ENCODE measurements at places on chromosomes 6 and 20. TPM values are rescaled to one million over a fixed set of nuclear protein-coding genes. Genes with fewer than 3 reads are reported as not detected.

DNA sequence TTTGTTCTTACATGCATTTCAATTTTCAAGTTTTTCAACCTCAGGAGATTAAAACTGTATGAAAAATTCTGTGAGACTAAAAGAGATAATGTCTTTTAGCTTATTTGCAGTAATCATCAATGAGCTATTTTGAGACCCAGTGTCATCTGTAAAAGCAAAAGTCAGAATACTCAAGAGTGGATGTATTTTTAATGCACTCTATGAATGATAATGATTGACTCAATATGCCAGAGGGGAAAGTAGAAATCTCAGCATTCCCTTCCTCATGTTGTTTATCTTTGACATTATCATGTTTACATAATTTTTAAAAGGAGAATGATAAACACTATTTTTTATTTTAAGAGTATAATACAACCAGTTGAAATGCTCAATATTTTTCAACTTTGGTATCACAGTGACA, 162.1 kb downstream of the MMUT start:
- DNase-seq = no peak

- DNase-seq = no peak
Observed at GRCh38 chr6:22828179-22829062, 259.1 kb downstream of the HDGFL1 start.

Gene ZNF184
- 1.8 TPM for polyA plus RNA-seq

Gene THEMIS
- polyA plus RNA-seq = 0.08 TPM

Gene EDN1
- 4.4 TPM for polyA plus RNA-seq

DNA sequence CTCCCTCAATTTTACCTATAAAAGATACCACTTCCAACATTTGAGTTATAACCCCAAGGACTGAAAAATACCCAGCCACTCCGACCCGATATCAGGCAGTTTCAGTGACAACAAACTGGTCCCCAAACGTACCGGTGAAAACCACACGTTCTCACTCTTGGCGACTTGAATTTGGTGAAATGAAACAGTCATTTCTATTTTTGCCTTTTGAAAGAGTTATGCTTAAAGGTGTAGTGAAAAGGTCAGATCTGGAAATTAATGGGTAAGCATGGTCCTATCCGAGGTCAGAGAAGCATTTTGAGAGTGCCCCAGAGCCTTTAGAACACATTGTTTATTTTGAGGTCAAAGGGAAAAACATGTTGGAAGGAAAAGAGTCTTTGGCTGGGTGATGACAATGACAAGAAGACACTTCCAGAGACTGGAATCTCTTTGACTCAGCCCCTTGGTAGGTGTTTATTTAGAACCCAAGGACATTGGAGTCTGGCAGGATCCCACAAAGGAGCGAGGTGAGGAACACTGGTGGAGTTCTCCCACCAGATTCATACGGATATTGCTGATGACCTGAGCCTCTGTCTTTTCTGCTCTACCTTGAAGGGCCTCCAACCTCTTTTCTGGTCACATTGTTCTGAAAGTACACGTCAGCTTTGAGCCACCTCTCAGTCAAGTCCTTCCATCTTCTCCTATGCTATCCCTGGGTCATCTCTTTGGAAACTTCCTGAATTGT, 235.0 kb downstream of the GMPR start:
- DNase-seq = no peak

- no peak for DNase-seq
Observed at GRCh38 chr6:114033606-114034005, 62.7 kb upstream of the HDAC2 start.

DNA sequence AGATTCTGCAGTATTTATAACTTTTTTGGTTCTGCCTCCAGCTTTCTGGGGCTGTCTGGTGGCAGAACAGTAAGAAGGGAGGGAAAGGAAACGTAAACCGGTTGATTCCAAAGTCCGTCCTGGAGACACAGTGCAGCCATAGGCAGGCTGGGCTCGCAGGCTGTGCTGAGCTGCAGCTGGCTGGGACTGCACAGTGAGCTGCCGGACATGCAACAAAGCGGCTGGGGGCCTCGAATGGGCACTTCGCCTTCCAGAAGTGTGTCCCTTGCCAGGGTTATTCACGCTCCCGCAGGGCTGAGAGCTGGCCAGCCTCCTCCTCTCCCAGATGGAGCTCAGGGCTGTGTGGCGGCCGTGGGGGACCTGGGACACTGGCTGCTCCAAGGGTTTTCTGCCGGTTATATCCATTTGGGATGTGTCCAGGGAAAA, 78.1 kb upstream of the CD93 start:
- peak; percentile 69 for DNase-seq

Gene CDH4
- 0.06 TPM for polyA plus RNA-seq

- no peak for DNase-seq
Observed at GRCh38 chr20:3094848-3095629, 10.5 kb upstream of the AVP start.

DNA sequence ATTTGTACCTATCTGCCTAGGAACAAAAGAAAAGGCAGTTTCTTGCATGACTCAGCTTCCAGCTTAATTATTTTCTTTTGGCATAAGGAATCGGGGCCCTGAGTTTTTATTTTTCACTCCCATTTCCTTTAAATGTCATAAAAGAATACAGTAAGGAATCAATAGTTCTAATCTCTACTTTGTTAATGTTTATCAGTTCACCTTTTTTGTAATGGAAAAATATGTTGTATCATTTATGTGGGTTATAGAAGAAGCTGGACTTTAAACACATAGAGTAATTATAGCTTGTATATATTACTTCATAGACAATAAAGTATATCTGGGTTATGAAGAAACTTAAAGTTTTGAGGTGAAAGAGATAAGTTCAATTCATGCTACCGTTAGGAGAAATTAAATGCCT, 1214.8 kb upstream of the GJE1 start:
- DNase-seq = no peak

GRCh38 chr20:20608041-20608440, 104.4 kb downstream of the RALGAPA2 start:
- DNase-seq = no peak

DNA sequence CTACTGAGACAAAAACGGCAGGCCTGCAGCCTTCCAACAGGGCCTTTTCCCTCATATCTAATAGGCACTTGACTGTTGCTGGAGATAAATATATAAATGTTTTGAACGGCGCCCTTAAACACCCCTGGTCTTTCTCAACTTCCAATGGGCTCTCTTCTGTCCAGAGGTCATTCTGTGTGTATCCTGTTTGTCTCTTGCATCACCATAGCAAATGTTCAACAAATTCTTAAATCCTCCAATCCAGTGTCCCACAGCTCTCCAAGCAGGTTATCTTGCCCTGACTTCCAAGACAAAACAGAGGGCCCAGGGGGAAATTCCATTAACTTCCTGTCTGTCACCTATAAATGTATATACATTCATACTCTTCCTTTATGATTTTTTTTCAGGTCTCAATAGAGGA, 62.0 kb downstream of the OR2J2 start:
- DNase-seq = no peak

DNA sequence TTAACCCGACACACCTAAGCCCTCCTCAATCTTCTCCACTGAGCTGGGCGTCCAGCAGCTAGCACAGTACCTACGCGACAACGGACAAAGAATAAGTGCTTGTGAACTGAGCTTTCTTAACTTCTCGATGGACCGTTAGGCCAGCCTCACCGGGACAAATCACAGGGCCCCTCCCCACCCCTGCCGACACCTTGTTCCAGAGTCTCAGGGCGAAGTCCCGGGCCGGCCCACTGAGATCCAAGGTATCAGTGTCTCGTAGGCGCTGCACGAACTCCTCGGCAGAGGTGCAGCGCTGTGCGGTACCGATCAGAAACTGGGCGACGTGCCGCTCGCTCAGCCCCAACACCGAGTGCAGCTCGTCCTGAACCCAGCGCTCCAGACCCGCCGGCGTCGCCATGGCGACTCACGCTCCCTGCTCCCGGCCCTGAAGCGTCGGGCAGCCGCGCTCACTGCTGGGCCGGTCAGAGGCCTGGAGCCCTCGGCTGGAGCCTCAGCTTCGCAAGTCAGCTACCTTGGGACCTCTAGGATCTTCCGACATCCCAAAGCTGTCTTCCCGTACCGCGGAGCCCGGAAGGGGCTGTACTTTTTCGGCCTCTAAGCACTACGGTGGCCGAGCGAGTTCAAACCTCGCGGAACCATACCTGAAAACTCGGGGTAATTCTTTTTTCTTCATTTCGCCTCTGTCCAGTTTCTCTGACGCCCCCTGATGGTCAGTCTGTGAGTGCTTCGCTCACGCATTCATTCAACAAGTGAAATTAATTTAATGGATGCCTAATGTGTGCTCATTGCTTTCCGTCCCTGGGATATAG, at the start of gene DHX16:
TSS of gene DHX16 (minus strand) at position 562 of the 809 bp plus-strand sequence. CDS start at position 397, 165 bp downstream.
- peak; percentile 96 for DNase-seq

- no peak for DNase-seq
Observed at GRCh38 chr6:161151660-161152526, 122.0 kb downstream of the AGPAT4 start.

GRCh38 chr20:57501461-57502335, 23.2 kb downstream of the CTCFL start:
- DNase-seq = no peak

DNA sequence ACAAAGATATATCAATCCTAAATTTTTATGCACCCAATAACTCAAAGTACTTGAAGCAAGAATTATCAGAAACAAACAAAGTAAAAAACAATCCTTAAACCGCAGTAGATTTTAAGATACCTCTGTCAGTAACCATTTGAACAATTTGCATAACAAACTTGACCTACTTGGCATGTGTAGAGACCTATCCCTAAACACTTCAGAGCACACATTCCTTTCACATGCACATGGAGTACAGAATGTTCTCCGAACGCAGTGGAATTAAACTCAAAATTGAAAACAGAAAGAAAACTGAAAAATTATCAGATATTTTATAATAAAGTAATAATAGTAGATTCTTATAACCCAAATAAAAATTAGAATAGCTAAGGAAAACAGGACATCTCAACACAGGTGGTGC, 162.6 kb upstream of the THBS2 start:
- no peak for DNase-seq

- no peak for DNase-seq
Observed at GRCh38 chr6:137208279-137208678, 10.9 kb downstream of the IFNGR1 start.

- DNase-seq = no peak
Observed at GRCh38 chr6:56491606-56492328, 150.9 kb downstream of the DST start.

- DNase-seq = no peak
Observed at GRCh38 chr20:32281711-32282110, 4.3 kb downstream of the KIF3B start.

Gene EPHA7
- 0.92 TPM for polyA plus RNA-seq

Gene FOXQ1
- polyA plus RNA-seq = 95.6 TPM

Gene ROS1
- 0.08 TPM for polyA plus RNA-seq

- DNase-seq = peak; percentile 92
Observed at GRCh38 chr20:19757487-19758132, 448 bp upstream of the RIN2 start.

GRCh38 chr6:159880412-159880975, 10.3 kb upstream of the MAS1 start:
- DNase-seq = no peak

Gene OPN5
- polyA plus RNA-seq = 0.19 TPM

Gene MEI4
- polyA plus RNA-seq = not detected

DNA sequence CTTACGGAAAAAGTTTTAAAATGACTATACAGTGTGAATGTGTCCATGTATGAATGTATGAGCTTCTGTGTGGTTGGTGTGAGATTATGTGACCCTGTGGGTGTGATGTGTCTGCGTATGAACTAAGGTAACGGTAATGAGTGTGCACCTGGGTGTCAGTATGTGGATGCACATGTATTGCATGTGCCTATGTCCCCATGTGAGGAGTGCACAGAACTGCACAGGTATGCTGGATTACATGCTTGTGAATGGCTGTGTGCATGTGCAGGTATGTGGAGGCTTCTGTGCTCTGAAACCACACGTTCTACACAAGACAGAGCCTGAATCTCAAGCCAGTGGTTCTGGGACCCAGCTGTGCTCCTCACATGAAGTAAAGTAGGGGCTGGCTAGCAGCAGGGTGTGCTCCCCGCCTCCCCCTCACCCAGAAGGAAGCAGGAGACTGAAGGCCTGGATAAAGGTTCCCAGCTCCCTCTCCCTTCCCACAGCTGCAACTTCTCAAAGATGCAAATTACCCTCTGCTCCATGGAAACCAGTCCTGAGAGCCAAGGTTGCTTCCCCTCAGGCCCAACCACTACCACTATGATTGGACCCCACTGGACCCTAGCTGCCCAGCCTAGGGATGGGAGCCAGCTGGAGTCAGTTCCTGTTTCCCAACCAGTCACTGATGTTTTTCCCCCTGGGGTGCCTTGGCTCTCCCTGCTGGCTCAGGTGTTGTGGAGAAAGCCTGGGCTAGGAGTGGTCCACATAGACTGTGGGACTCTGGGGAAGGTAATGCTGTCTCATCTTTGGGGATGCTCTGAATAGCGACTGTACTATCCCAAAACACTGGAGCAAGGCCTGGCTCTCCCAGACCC, 24.8 kb upstream of the SPDEF start:
- DNase-seq = peak; percentile 81

Gene MRPS10
- 24.7 TPM for polyA plus RNA-seq

DNA sequence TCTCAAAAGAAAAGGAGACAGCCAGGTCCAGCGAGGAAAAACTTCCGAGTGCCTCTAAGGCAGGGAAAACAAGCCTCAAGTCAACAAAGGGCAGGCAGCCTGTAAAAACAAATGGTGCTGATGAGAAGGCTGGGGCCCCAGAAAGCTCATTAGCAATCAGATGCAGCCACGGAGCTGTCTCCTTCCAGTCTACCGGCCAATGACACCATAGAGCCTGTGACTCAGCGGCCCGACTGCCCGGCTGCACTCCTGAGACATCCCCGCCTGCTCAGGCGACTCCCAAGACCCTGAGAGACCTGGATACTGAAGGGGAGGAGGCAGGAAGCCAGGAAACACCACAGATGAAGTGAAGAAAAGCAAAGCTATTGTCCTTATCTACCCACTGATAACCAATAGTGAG, 120.1 kb upstream of the HDDC2 start:
- no peak for DNase-seq

Gene SRSF12
- 0.44 TPM for polyA plus RNA-seq

- no peak for DNase-seq
Observed at GRCh38 chr20:63471002-63471716, 1.3 kb downstream of the KCNQ2 start.

Gene RPL7L1
- 47.8 TPM for polyA plus RNA-seq

GRCh38 chr6:50655848-50656453, 57.4 kb upstream of the TFAP2D start:
- DNase-seq = no peak

GRCh38 chr6:108654465-108655106, 93.9 kb downstream of the FOXO3 start:
- no peak for DNase-seq

Gene ADGRG6
- 4.6 TPM for polyA plus RNA-seq

GRCh38 chr20:44384423-44385027, 29.0 kb downstream of the HNF4A start:
- DNase-seq = peak; percentile 87

Gene SAYSD1
- polyA plus RNA-seq = 6.6 TPM
